ENCODE measurements at places on chromosomes 5 and 9.

GRCh38 chr9:75418518-75418917 is 330.2 kb downstream of the OSTF1 start:
- no peak for DNase-seq

DNA sequence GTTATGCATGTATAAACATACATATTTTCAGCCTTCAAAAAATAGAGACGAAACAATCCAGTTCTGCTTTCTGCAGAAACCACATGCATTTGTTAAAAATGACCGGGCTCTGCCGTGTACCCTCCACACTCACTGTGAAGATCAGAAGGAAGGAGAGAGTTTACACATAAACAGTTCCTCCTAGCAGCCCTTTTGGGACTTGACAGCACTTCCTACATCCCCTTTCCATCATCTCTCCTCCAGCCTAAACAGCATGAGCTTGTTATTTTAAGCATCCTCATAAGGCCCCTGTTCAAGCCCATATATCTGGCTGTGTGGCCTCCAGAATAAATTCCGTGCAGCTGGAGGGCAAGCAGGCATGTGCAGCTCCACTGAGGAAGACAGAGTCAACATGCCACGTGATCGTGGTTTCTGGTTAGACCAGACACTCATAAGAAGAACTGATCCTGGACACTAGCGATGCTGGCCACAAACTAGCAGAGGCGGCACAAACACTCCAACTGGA is 42.2 kb downstream of the NIPAL4 start:
- DNase-seq = no peak

DNA sequence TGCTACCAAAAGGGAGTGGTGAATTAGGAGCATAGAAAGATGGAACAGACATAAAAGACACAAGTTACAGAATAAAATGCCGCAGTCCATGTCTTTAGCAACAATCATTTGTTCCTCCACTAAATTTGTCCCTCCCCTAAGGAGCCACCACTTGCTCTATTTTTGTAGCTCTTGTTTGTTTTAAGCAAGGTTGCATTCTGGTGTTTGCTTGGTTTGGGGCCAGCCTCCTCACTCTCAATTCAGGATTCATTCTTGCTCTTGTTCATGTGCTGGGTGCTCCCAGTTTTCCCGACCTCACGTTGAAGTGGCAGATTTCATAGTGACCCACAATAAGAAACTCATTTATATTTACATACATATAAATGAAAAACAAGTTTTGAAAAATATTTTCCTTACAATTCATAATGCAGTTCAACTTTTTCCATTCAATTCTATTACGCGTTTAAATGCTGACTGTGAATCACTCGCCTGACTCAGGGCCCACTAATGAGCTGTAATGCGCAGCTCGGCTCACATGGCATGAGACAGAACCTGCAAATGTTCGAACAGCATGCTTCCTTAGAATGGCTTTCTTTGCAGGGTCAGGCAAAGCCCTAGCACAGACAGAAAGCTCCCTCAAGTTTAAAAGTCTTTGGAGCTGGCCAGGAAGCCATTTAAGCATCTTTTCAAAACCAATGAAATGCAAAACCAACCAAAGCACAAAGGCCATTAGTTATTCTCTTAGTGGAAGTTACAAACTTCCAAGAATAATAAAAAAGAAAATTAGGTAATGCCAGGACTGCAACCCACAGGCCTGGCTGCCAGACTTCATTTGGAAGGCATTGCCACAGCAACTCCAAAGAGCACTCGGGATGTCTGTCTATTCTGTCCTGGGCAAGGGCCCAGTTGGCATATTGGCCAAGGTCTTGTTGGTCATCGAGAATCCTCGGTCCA is 41.7 kb downstream of the RETREG1 start:
- DNase-seq = no peak

GRCh38 chr5:103434057-103434456 is 128.5 kb downstream of the NUDT12 start:
- no peak for DNase-seq

- no peak for DNase-seq
These were observed 437.9 kb downstream of the EFNA5 start for GRCh38 chr5:107232788-107233187.

DNA sequence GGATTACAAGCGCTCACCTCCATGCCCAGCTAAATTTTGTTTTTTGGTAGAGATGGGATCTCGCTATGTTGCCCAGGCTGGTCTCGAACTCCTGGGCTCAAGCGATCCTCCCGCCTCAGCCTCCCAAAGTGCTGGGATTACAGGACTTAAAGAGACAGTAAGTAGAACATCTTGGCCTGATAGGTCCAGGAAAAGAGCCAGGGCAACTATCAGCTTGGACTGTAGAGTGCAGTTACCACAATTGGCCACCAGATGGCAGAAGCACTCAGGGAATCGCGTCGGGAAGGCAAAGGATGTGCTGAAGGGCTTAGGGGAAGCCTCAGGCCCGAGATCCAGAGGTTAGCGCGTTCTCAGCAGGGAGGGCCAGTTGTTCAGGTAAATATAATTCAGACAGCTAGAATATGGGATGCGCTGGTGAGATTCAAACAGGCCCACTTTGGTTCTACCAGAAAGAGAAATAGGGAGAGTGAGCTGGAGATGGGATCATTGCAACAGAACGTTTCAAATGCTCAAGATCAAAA is 21.5 kb downstream of the C9orf57 start:
- peak; percentile 47 for DNase-seq

DNA sequence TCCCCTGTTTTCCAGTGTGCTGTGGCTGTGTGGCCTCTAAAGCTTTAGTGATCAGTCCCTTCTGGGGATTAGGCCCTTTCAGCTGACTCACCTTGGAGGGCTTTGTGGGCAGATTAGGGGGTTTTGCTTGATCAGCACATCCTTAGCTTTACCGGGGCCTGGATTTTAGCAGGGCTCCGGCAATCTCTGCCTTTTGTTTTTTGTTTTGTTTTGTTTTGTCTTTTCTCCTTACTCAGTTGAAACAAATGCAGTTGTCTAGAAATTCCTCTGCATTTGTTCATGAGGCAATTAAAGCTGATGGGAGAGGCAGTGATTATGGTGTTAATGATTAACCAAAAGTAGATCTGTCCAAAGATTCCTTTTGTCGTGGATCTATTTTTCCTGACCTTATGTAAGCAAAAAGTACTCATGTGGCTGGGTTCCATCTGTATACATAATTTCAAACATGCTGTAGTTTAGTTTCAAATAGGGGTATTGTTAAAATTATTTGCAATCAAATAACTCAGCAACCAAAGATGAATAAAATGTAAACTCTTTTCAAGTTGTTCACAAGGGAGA is 5.2 kb upstream of the TDRD7 start:
- DNase-seq = no peak

GRCh38 chr5:55324815-55325418 is 17.1 kb downstream of the MTREX start:
- DNase-seq = no peak

- no peak for DNase-seq
These were observed 1.7 kb upstream of the TSLP start for GRCh38 chr5:111069839-111070238.

DNA sequence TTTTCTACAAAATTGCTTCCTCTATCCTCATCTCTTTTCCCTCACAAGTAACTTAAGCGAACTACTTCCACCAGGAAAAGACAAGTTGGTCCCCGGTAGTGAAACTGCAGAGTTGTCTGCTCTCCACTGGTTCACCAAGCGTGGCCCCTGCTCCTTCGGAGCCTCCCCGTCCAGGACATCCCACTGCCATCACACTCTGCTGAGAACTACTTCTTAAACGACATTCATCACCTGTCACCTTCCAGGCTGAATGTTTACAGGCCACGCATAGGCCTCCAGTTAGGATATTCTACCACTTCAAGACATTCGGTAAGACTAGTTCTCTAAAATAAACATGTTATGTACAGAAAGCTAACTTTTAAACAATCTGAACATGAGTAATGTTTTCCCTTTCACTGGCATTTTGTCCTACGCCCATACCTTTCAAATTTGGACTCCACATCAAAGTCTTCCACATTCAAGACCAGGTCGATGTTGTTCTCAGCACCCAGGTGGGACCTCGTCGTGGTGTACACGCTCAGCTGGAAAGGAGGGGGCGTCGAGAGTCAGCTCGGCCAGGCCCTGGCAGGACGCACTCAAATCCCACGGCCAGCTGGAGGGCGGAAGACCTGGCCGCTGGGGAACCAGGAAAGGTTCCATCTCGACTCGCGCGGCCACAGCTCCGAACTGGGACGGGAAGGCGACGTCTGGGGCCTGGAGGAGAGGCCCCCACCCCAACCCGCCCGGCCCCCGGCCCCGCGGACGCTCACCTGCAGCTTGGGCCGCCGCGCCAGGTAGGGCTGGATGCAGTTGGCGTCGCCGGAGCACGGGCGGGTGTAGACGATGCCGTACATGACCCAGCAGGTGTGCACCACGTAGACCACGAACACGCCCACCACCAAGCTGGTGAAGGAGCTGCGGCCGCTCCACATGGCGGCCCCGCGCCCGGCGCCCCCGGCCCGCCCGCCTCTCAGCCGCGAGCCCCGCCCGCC is 683 bp downstream of the CLPTM1L start:
- DNase-seq = no peak

DNA sequence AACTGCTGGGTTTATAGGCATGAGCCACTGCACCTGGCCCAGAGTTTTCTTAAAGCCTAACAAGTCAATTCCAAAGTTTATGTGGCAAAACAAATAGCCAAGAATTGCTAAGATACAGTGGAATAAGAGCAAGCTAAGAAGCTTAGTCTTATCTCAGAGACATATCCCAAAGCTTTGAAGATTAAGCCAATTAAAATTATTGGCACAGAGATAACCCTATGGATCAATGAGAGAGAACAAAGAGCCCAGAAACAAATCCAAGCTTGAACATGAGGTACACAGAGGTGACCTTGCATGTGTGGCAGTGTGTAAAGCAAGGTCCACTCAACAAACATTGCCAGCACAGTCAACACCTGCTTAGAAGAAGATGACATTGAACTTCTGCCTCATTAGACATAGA is 13.3 kb downstream of the BTNL3 start:
- no peak for DNase-seq

DNA sequence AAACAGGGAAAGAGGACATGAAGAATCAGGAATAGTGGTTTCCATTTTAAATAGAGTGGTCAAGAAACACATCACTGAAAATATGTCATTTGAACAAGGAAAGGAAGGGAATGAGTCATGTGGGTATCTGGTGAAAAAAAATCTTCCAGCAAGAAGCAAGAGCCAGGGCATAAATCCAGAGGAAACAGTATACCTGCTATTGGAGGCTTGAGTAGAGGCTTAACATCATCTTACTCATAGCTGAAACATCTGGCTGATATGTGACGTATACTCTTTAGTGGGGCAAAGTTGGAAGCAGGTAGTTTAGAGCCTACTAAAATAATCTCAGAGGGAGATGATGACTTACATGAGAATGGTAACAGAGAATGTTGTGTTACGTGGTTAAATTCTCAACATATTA is 517.2 kb downstream of the CAAP1 start:
- no peak for DNase-seq

DNA sequence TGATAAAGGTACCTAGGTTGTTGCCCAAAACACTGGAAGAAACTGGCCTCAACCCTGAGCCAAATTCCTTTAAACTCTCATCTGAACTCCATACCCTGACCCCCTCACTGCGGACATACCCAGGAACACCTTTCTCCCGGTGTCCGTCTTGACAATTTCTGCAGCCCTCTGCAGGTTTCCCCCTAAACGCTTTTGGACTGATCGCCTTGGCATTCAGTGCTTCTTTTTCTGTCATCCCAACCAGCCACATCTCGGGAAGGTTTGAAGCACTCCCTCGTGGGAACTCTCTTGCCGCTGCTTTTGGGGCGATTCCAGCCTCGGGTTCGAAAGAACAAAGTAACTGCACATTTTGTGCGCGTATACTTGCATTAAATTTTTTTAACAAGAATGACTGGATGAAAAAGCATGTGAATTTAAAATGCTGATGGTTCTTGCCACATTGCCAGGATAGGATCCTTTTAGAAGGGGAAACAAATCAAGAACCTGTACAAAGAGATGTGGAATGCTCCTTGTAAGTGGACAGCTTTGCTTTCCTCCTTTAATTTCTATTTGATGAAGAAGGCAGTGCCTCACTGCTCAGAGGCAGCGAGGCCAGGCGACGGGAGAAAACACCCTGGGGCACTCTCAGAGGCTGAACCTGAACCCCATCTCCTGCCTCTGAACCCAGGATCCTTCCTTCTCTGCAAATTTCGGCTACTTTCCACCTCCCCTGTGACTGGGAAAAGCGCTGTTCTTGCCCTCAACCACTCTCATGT is 615 bp downstream of the PSMD5 start:
- no peak for DNase-seq

- no peak for DNase-seq
These were observed 216.3 kb downstream of the GADD45G start for GRCh38 chr9:89821081-89821480.

- no peak for DNase-seq
These were observed 15.5 kb downstream of the ACER2 start for GRCh38 chr9:19424176-19424779.

- DNase-seq = peak; percentile 39
These were observed 54.9 kb downstream of the COL15A1 start for GRCh38 chr9:98998441-98999151.

DNA sequence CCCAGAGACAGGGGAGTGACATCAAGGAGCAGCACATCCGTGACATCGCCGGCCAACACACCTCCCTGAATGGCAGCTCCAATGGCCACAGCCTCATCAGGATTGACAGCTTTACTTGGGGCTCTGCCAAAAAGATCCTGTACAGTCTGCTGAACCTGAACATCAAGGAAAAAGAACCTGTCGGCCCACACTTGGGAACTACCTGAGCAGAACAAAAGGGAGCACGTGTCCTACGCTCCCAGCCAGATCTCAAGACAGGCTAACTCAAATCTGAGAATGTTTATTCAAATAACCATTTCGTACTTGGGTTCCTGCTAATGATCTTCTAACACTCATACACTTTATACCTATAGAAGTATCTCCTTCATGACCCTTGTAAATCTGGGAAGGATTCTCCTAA is 15.3 kb downstream of the HSPA9 start:
- no peak for DNase-seq

DNA sequence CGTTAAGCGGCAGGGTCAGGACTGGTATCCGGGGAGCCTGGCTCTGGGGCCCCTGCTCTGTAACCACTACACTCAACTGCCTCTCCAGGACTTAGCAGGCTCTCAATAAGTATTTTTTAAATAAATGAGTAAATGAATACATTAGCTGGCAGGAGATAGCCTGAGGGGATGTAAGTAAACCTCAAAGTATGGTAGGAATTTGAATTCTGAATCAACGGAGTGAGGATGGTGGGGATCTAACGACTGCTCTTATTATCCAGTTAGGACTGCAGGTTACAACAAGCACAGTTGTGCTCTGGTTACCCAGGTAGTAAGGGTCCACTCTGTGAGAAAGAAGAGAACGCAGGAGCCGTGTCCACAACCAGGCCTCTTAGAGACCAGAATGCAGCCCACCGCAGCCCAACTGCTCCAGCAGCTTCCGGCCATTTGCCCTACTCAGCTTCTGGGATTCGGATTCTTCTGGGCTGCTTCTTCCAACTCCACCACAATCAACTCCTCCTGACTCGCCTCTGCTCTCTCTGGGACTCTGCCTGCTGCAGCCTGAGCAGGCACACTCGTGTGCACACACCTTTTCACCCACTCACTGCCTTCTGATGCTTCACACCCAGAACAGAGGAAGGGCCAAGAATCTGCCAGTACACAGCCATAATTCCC is 52.6 kb downstream of the MED27 start:
- DNase-seq = no peak
